ENCODE measurements at places on chromosomes 13 and 19. TPM values are rescaled to one million over a fixed set of nuclear protein-coding genes. Genes with fewer than 3 reads are reported as not detected.

IGFL2 gene
- total RNA-seq: 15.2 TPM

DNA sequence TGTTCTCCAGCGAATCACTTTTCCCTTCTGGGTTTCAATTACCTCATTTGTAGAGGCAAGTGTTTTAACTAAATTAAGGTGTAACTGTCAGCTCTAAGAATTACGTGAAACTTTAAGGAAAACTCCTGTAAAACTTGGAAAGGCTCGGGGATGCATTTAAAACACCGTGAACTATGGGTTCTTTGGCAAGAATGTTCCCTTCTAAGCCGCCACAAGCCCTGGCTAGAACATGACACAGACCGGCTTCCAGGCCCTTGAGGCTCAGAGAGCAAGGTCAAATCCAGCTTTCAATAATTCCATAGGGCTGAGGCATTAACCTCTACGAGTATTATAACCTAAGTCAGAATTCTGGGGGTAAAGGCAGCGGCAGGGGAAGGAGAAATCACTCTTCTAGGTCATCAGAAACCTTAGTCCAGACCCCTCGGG lies 685 bp downstream of the VWA8 start:
- DNase-seq: peak; percentile 31

DNA sequence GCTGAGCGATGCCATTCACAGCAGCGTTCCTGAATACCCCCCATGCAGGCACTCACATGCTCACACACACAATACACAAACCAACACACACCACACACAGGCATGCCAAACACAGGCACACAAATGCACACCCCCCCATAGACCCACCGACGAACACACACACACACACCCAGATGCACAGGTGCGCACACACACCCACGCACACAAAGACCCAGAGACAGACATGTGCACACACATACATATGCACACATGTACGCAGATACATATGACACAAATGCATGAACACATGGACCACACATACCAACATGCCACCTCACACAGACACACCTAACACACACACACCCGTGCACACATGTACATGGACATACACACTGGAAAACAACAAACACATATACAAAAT lies 7.0 kb upstream of the CSNK1G2 start:
- DNase-seq: no peak

DNA sequence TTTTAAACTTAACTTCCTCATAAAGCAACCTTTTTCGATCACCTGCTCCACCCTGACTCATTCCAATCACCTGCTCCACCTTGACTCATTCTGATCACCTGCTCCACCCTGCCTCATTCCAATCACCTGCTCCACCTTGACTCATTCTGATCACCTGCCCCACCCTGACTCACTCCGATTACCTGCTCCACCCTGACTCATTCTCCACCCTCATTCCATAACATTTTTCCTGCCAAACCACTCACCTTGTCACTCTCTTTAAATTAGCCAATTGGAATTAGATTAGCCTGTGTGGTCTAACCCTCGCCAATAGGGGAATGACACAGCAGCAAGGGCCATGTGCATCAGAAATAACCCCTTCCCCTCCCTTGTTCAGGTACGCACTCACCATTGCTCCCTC lies 31.9 kb upstream of the ZNF83 start:
- DNase-seq: peak; percentile 26

DNA sequence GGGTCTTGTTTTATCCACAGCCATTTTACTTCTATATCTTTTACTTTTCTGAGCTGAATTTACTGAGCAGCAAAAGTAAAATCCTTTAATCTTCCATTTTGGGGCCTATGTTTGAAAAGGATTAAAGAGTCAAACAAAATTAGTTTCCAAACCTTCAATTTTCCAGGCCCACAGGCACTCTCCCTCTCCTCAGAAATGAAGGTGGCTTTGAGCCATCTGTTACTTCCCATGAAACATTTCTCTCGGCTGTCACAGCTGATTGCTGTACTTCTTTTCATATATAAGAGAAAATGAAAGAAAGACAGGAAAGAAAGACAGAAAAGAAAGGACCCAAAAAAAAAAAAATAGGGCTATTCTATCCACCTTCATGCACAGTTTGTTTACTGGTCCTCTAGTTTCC lies 194.9 kb downstream of the LACC1 start:
- no peak for DNase-seq

- no peak for DNase-seq
These were observed 10.5 kb downstream of the CDADC1 start for GRCh38 chr13:49258089-49258796.

GRCh38 chr13:38262211-38262610 lies 87.4 kb upstream of the UFM1 start:
- no peak for DNase-seq

DNA sequence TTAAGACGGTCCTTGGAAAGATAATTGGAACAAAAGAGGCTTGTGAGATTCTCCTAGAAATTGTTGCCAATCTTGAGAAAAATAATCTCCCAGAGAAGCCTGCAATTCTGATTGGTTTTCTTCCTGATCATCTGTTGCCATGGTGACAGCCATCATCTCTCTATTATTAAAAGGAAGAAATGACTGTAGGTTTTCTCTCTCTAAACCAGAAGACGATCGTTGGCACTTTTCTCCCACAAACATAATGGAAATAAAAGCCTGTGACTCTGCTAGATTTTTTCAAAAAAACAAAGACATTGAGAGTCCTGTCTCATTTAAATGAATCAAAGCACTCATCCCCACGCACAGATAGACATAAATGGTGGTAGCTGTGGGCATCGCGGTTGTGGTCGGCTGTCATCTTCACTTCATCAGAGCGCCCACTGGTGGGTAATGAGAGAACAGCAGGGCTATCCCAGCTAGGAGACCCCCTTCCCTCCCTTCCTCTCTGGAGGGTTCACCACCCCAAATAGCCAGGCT lies 21.7 kb upstream of the CALM3 start:
- DNase-seq: no peak

GRK1 gene
- total RNA-seq: 0.17 TPM

KIR3DL1 gene
- not detected for total RNA-seq

FBXO27 gene
- 15.2 TPM for total RNA-seq

AP1M2 gene
- 66.5 TPM for total RNA-seq

ING1 gene
- 15.7 TPM for total RNA-seq

SELENOV gene
- total RNA-seq: 0.50 TPM

PROZ gene
- total RNA-seq: 5.4 TPM

DNA sequence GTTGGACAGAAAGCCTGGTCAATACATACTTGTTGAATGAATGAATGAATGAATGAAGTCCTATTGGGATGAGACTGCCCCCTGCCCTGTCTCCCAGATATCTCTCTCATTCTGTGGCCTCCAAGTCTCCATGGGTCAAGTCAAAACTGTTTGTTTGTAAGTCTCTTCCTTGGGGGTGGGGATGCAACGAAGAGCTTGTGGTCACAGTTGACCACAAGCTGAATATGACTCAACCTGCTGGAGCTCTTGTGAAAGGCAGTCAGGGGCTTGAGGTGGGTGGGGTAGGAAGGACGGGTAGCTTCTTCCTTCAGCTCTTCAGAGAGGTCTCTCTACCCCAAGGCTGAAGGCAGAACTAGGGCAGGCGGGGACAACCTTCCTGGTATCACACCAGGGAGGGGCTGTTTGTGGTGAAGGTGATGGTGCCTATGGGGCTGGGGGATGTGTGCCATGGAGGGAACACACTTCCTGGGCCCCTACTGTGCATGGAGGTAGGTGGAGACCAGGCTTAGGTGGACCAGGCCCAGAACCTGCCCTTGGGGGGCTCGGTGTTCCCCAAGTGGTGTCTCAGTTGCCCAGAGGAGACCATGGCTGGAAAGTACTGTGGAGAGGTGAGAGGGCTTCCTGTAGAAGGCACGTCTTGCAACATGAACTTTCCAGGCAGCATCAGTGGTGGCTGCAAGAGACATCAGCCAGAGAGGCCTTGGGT lies 8.0 kb downstream of the MYO1F start:
- DNase-seq: no peak

GRCh38 chr13:112716461-112716820 lies 26.6 kb downstream of the ATP11A start:
- DNase-seq: no peak

- DNase-seq: no peak
These were observed 12.7 kb upstream of the SLC44A2 start for GRCh38 chr19:10612499-10613119.

- no peak for DNase-seq
These were observed 5.4 kb upstream of the MCF2L start for GRCh38 chr13:112963641-112964040.

TNNI3 gene
- total RNA-seq: 1.4 TPM

NDFIP2 gene
- total RNA-seq: 80.2 TPM

DNA sequence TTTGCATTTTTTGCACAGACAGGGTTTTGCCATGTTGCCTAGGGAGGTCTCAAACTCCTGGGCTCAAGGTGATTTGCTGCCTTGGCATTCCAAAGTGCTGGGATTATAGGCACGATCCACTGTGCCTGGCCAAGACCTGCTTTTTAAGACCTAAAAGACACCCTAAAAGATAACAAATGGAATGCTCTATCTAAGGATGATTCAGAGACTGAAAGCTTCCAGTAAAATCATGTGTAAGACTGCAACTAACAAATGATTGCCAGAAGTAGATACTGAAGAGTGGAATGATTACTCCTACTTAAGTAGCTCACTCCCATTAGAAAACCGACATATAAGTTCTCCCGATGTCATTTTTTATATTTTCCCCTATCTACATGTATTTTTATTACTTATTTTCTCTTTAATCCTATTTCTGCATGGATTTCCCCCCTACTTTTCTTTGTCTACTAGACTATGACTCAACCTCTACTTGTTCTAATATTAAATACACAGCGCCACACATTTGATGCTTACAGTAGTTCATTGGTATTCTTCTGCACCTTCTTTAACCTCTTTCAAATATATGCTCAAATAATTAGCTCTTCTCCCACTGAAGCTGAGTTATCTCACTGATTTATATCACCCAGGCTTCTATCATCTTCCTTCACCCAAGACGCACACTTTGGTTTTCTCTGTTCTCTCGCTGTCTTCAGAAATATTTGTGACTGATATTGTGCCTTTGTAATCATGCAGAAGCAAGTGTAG lies 32.2 kb upstream of the KLF12 start:
- no peak for DNase-seq

DNA sequence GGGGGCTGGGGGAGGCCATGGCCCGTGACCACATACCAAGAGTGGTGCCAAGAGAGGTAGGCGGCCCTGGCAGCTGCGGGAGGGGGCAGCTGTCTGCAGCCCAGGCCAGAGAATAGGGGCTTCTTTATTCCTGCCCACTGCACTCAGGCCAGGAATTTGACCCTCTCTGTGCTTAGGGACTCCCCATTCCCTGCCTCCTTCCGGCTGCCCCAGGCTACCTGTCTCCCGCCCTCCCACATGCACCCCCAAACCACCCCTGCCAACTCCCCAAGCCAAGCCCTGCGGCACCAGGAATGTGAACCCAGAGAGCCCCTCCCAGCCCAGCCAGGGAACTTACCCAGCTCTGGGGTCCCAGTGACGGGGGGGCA lies 687 bp downstream of the PLEKHA4 start:
- no peak for DNase-seq

All from hepatocyte (in vitro differentiated cells).